ENCODE measurements at places on chromosomes 2 and 18.
A peak's percentile ranks its signal among the peaks of the same experiment; 100 is the strongest.

- no peak overlapping the region for H3K4me3 ChIP-seq
- peak overlapping the region; percentile 41 for H3K27ac ChIP-seq
- no peaks in the 10 kb centered on the region for H3K27me3 ChIP-seq
- H3K36me3 ChIP-seq = no peaks in the 10 kb centered on the region
Observed at GRCh38 chr2:30450025-30450424, 3.0 kb downstream of the LCLAT1 start.

DNA sequence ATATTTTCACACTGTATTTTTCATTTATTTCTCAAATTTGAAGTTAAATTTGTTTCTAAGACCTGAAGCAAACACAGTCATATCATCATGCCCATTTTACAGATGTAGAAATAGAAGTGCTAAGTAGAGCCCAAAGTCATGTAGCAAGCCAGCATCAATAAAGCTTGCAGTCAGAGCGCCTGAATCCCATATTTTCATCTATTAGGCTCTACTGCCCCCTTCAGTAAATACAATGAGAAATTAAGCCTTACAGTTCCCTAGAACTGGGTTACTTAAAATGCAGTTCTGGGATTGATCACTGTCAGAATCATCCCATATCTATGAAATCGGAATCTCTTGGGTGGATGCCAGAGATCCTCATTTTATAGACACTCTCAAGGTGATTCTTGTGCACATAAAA lies 419.9 kb downstream of the TGIF1 start:
- no peak overlapping the region for H3K4me3 ChIP-seq
- H3K36me3 ChIP-seq = no peaks in the 10 kb centered on the region
- H3K27me3 ChIP-seq = no peaks in the 10 kb centered on the region
- no peak for DNase-seq
- no peaks in the 10 kb centered on the region for H3K4me1 ChIP-seq

GRCh38 chr2:86302320-86302719 lies 35.1 kb downstream of the REEP1 start:
- H3K27me3 ChIP-seq = no peaks in the 10 kb centered on the region
- peak; percentile 79 for DNase-seq
- peaks cover 10% of the 10 kb centered on the region for H3K4me1 ChIP-seq
- H3K27ac ChIP-seq = no peak overlapping the region

DNA sequence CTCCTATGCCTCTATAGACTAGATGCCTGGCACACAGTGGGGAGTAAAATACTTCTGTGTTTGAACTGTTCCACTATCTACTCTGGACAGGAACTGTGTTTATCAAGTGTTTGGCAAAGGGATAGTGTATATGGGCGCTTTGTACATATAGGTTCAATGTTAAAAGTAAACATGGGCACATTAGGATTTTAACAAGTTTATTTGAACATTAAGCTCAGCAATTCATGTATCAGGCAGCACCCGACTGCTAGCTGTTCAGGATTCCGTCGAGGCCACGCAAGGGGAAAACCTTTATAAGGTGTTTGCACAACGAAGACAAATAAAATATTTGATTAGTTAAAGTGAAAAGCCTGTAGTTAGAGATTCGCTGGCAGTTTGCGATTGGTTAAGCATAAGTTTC lies 43.4 kb upstream of the ROCK2 start:
- H3K4me1 ChIP-seq = no peaks in the 10 kb centered on the region
- peak; percentile 82 for DNase-seq
- H3K27me3 ChIP-seq = no peaks in the 10 kb centered on the region
- no peaks in the 10 kb centered on the region for H3K36me3 ChIP-seq
- H3K27ac ChIP-seq = no peak overlapping the region
- no peak overlapping the region for H3K4me3 ChIP-seq

DNA sequence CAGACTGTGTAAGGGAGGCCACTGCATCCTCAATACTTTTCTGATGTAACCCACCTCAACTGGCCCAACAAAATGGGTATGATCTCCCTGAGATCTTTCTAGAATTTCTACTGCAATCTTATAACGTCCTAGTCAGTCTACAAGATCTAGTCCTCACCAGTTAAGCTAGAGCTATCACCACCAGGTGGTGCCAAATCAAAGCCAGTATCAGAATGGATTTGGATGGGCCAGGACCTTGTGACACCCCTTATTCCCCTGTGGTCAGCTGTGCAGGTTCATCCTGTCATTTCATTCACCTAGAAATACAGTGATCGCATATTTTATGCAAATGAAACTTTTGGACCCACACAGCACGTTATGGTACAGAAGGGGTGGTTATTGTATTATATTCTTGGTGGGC lies 90.3 kb downstream of the OLA1 start:
- H3K36me3 ChIP-seq = no peaks in the 10 kb centered on the region
- H3K27me3 ChIP-seq = no peaks in the 10 kb centered on the region
- H3K4me3 ChIP-seq = no peak overlapping the region
- peak; percentile 25 for DNase-seq
- H3K4me1 ChIP-seq = no peaks in the 10 kb centered on the region

GRCh38 chr2:3588084-3588483 lies 6.8 kb upstream of the COLEC11 start:
- H3K27me3 ChIP-seq = no peaks in the 10 kb centered on the region
- no peak overlapping the region for H3K4me3 ChIP-seq
- H3K36me3 ChIP-seq = peaks cover 5% of the 10 kb centered on the region
- no peak overlapping the region for H3K27ac ChIP-seq
- peaks cover 37% of the 10 kb centered on the region for H3K4me1 ChIP-seq

GRCh38 chr2:240888130-240888889 lies 7.6 kb downstream of the MAB21L4 start:
- no peak for DNase-seq
- no peak overlapping the region for H3K4me3 ChIP-seq
- H3K27ac ChIP-seq = no peak overlapping the region
- no peaks in the 10 kb centered on the region for H3K27me3 ChIP-seq

GRCh38 chr18:6881034-6881820 lies 151.7 kb downstream of the ARHGAP28 start:
- no peak overlapping the region for H3K27ac ChIP-seq
- no peak overlapping the region for H3K4me3 ChIP-seq
- no peaks in the 10 kb centered on the region for H3K4me1 ChIP-seq
- no peaks in the 10 kb centered on the region for H3K27me3 ChIP-seq
- H3K36me3 ChIP-seq = peaks cover 61% of the 10 kb centered on the region

DNA sequence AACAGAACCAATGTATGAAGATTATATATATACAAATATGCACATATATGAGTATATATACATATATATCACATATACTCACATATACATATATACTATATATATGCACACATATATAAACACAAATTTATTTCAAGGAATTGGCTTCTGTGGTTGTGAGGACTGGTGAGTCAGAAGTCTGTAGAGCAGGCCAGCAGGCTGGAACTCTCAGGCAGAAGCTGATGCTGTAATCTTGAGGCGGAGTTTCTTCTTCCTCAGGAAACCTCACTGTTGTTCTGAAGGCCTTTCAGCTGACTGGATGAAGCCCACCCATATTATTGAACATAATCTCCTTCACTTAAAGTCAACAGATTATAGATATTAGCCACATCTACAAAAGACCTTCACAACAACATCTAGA lies 143.9 kb upstream of the CREB1 start:
- no peak for DNase-seq
- no peaks in the 10 kb centered on the region for H3K36me3 ChIP-seq
- H3K27me3 ChIP-seq = no peaks in the 10 kb centered on the region
- H3K4me1 ChIP-seq = no peaks in the 10 kb centered on the region

DNA sequence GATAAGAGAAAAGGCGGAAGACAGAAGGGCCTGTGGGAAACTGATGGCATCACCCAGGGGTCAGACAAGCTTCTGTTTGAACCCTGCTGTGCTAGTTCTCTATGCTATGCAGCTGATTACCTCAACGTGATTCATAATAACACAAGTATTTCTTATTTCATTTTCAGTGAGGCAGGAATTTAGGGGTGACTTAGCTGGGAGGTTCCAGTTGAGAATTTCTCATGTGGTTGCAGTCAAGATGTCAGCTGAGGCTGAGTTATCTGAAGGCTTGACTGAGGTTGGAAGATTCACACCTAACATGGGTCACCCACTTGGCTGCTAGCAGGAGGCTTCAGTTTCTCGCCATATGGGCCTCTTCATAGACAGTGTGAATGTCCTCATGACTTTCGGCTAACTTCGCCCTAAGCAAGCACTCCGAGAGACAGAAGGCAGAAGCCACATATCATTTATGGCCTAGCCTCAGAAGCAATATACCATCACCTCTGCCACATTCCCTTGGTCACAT lies 34.0 kb upstream of the TMEM131 start:
- H3K27me3 ChIP-seq = peaks cover 3% of the 10 kb centered on the region
- H3K4me1 ChIP-seq = no peaks in the 10 kb centered on the region
- H3K36me3 ChIP-seq = no peaks in the 10 kb centered on the region
- H3K4me3 ChIP-seq = no peak overlapping the region

GRCh38 chr18:49524349-49524748 lies 37.3 kb upstream of the C18orf32 start:
- H3K27ac ChIP-seq = no peak overlapping the region
- no peak overlapping the region for H3K4me3 ChIP-seq
- H3K27me3 ChIP-seq = no peaks in the 10 kb centered on the region
- H3K36me3 ChIP-seq = no peaks in the 10 kb centered on the region
- DNase-seq = no peak

GRCh38 chr2:16625201-16625729 lies 40.4 kb downstream of the CYRIA start:
- H3K36me3 ChIP-seq = peaks cover 8% of the 10 kb centered on the region
- H3K4me3 ChIP-seq = no peak overlapping the region
- peak overlapping the region; percentile 52 for H3K27ac ChIP-seq
- peak; percentile 76 for DNase-seq

DNA sequence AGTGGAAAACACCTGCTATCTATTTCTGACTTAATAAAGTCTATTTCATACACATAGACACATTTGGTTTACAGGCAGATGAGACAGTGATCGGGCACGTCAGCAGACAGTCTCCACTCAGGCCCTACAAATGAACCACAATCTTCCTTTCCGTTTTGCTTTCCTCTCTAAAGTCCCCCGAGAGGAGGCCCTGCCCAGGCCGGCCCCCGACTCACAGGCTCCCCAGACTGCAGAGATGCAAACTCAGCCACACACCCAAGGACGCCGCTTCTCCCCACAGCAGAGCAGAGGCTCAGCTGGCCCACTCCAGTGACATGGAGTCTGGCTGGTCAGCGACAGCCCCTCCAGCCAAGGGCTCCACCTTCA lies 9.3 kb upstream of the MTERF4 start:
- no peak overlapping the region for H3K4me3 ChIP-seq
- H3K27me3 ChIP-seq = no peaks in the 10 kb centered on the region
- H3K36me3 ChIP-seq = no peaks in the 10 kb centered on the region
- DNase-seq = no peak

GRCh38 chr2:58494071-58494501 lies 253.0 kb upstream of the FANCL start:
- no peaks in the 10 kb centered on the region for H3K36me3 ChIP-seq
- peak; percentile 11 for DNase-seq
- H3K27ac ChIP-seq = no peak overlapping the region
- H3K4me3 ChIP-seq = no peak overlapping the region
- no peaks in the 10 kb centered on the region for H3K27me3 ChIP-seq

- no peaks in the 10 kb centered on the region for H3K36me3 ChIP-seq
- H3K4me3 ChIP-seq = no peak overlapping the region
- H3K27me3 ChIP-seq = no peaks in the 10 kb centered on the region
- H3K4me1 ChIP-seq = no peaks in the 10 kb centered on the region
Observed at GRCh38 chr2:30826481-30826880, 19.2 kb upstream of the CAPN13 start.

DNA sequence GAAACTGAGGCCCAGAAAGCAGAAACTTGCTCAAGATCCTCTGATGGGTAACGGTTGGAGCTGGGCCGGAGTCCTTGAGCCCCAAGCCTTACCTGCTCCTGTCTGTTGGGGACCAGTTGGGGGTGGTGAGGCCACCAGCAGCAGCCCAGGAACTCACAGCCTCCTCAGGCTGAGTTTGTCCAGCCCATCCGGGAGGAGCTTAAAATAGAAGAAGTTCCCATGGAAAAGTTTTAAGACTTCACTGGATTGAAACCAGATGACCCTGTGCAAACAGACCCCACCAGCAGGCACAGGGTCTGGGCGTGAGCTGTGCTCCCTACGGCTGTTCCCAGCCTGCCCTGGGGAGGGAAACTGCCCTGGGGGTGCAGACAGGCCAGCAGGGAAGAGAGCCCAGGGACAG lies 40.6 kb upstream of the FOSL2 start:
- peaks cover 28% of the 10 kb centered on the region for H3K4me1 ChIP-seq
- H3K27ac ChIP-seq = no peak overlapping the region
- H3K4me3 ChIP-seq = no peak overlapping the region
- H3K36me3 ChIP-seq = no peaks in the 10 kb centered on the region
- H3K27me3 ChIP-seq = no peaks in the 10 kb centered on the region

- H3K27me3 ChIP-seq = no peaks in the 10 kb centered on the region
- no peaks in the 10 kb centered on the region for H3K36me3 ChIP-seq
- no peaks in the 10 kb centered on the region for H3K4me1 ChIP-seq
- no peak overlapping the region for H3K4me3 ChIP-seq
Observed at GRCh38 chr2:73307720-73308119, 14.4 kb upstream of the EGR4 start.

GRCh38 chr2:107530046-107530445 lies 296.6 kb upstream of the RGPD4 start:
- H3K4me1 ChIP-seq = no peaks in the 10 kb centered on the region
- H3K4me3 ChIP-seq = no peak overlapping the region
- H3K36me3 ChIP-seq = no peaks in the 10 kb centered on the region

- DNase-seq = no peak
- H3K27ac ChIP-seq = no peak overlapping the region
- peaks cover 7% of the 10 kb centered on the region for H3K4me1 ChIP-seq
- H3K36me3 ChIP-seq = no peaks in the 10 kb centered on the region
- H3K27me3 ChIP-seq = no peaks in the 10 kb centered on the region
Observed at GRCh38 chr2:101538076-101538475, 63.2 kb upstream of the RFX8 start.

- no peak overlapping the region for H3K27ac ChIP-seq
- no peak for DNase-seq
- no peak overlapping the region for H3K4me3 ChIP-seq
- no peaks in the 10 kb centered on the region for H3K4me1 ChIP-seq
- H3K36me3 ChIP-seq = no peaks in the 10 kb centered on the region
Observed at GRCh38 chr2:155030296-155030695, 331.8 kb downstream of the KCNJ3 start.

DNA sequence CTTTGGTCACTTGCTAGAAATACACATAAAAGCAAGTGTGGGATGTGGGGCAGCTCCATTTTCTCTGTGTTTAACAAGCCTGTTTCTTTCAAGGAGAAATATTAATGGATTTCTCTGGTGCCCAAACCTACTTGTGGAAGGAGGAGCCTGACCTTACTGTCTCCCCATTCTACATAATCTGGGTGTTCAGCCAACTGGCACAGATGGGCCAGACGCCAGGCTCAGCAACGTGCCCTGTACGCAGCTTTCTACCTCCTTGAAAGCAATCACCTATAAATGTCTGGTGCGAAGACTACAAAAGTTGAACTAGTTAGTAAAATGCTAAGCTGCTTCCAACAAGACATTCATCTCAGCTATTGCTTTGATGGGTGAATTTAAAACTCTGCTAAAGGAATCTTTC lies 33.2 kb upstream of the MYO3B start:
- no peaks in the 10 kb centered on the region for H3K27me3 ChIP-seq
- DNase-seq = no peak
- H3K36me3 ChIP-seq = no peaks in the 10 kb centered on the region
- H3K4me1 ChIP-seq = no peaks in the 10 kb centered on the region
- H3K4me3 ChIP-seq = no peak overlapping the region

Measured in lung (tissue), 17 donors.